ENCODE measurements at places on chromosomes 11 and 22.

DNA sequence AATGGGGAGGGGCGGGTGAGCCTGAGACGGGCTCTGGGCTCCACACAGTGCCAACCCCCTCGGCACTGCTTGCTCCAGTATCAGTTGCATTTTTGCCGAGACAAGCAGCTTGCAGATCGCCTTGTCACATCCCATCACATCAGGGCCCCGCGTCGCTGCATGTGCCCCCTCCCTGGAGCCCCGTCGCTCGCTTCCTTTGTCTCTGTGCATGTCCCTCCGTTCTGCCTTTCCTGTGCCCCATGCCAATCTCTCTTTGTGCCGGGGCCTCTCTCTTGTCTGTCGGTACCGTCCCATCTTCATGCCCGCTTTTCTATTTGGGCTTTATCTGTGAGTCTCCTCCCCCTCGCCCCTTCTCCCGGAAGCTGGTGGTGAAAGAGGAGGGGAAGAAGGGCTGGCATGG is 202.2 kb downstream of the CEP164 start:
- DNase-seq: no peak

- DNase-seq: no peak
Measured at GRCh38 chr11:12478743-12479142, 101.4 kb downstream of the PARVA start.

GRCh38 chr11:11311169-11311568 is 41.9 kb downstream of the CSNK2A3 start:
- DNase-seq: no peak

DNA sequence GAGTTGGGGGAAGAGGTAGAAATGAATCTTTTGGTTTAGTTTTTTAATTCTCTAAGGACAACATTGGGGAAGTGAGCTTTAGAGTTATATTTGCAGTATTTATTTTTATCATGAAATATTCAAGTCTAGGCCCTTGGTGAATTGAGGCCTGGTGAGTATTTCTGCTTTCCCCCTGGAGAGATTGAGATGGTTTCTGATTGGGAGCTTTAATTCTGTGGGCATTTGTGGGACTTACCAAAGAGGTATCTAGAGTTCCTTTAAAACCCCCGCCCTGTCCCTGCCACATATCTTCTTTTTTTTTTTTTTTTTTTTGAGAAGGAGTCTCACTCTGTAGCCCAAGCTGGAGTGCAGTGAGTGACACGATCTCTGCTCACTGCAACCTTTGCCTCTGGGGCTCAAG is 9.6 kb downstream of the ACO2 start:
- DNase-seq: no peak

DNA sequence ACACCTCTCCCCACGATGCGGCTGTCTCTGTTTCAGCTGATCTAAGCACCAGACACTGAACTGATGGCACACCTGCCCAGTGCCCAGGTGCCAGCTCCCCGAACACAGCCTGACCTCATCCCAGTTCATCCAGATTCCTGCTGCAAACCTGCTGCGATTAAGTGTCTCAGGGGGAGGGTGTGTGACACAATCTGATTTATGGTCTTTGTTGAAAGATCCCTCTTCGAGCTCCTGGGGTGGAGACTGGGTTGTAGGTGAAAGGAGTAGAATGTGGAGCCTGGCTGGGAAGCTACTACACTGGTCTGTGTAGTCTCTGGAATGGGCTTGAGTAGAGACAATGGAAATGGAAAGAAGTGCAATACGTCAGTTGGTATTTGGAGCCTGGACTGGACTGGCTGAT is 390.3 kb downstream of the SHANK2 start:
- no peak for DNase-seq

- DNase-seq: no peak
Measured at GRCh38 chr11:860234-861104, 17.8 kb downstream of the TSPAN4 start.

- DNase-seq: no peak
Measured at GRCh38 chr11:33064033-33064825, 24.9 kb downstream of the TCP11L1 start.

GRCh38 chr11:14894657-14895598 is 2.9 kb upstream of the CYP2R1 start:
- DNase-seq: no peak

DNA sequence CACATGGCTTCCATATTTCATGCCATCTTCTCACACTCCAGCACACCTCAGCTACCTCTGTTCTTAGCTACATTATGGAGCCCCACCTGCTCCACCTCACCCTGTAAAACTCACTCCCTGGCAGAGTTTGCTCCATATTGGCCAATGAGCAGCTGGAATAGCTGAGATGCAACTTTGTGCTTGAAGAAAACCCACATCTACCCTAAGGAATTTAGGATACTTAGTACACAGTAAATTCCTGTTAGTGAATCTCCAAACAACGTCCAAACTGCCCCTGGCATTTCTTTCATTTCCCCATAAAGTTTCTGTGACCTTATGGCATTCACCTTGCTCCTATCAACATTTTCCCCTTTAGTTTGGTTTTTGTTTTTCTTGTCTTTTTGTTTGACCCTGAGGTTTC is 2.2 kb upstream of the VWCE start:
- DNase-seq: no peak

DNA sequence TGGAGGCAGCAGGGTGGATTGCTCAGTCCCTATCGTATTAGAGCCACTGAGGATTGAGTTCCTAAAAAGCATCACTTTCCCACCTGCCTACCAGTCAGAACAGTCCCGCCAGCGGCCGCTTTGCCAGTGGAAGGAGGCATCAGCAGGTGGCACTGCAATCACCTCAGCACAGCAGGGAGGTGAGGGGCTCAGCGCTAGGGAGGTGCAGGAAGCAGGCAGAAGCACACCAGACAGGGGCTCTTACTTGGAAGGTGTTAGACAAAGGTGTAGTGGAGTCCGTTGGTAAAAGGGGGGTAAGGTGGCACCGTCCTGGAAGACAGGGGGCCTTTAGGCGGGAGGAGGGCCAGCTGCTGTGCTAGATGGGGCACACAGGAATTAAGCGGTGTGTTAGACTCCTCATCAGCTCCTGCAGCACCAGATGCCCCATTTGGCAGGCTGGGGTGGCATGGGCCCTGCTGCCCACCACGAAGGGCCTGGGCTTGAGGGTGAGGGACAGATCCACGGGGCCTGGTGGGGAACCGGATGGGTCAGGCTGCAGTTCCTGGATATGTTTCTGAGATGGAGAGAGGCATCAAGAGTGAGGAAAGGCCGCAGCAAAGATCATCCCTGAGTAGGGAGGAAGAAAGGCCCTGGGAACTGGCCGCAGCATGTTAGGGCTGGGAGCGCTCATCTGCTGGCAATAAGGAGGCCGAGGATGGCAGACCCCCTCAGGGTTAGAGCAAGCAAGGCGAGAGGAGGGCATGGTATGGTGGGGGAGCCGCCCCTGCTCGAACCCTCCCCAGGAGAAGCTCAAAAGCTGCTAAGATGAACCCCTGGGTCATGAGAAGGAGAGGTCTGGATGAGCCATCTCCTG is 42.5 kb downstream of the C11orf58 start:
- no peak for DNase-seq

GRCh38 chr11:17013548-17014320 is 480 bp downstream of the PLEKHA7 start:
- DNase-seq: no peak

GRCh38 chr11:24589064-24589463 is 92.2 kb downstream of the LUZP2 start:
- DNase-seq: no peak

DNA sequence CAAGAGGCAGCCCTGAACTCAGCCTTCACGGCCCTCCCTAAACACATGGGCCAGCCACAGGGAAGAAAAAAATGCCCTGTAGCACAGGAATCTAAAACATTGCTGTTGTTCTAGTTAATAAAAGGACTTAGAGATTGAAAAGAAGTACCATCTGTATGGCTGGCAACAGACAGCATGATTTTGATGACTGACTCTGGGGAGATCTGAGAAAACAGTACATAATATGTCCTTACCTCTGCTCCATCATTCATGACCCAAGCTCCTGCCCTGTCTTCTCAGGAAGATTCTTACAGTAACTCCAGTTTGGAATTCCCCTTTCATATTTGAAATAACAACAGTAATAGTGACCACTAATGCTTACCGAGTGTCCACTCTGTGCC is 244.2 kb downstream of the ETS1 start:
- DNase-seq: no peak

DNA sequence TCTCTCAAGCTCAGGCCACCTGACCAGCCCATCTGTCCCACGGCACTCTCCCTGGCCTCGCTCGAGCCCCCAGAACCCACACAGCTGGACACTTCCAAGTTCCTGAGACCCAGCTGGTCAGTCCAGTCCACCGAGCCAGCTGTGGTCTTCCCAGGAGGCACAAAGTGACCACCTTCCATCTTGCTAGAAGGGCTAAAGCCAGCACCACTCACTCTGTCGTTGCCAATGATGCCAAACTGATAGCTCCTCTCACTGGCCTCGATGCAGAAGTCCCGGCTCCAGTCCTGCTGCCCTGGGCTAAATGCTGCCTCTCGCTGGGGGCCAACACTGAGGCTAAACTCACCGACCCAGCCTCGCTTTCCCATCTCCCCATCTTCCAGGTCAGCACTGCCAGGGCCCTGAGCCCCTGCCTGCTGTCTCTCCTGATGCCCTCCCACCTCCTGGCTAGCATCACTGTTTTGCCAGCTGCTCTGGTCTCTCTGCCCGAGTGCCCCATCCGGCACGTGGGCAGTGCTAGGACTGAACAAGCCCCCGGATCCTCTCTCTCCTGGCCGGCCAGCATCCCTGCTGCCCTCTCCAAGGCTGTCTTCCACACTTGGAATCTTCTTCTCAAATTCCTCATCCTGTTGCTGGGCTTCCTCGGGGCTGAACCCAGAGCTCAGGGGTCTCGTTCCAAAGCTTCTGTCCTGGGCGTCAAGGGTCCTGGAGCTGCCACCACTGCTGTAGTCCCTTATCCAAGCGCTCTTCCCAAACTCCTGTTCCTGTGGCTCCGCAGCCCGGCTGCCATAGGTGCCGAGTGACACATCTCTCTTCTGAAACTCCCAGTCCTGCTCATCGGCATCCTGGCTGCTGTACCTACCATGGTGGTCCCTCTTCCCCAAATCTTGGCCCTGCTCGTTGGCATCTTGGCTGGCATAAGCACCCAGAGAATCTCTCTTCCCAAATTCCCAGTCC is 15.4 kb downstream of the TNKS1BP1 start:
- DNase-seq: no peak

GRCh38 chr11:5631417-5631816 is 6.6 kb downstream of the TRIM34 start:
- DNase-seq: no peak

- no peak for DNase-seq
Measured at GRCh38 chr11:12581923-12582322, 92.3 kb upstream of the TEAD1 start.

- no peak for DNase-seq
Measured at GRCh38 chr11:66835768-66836405, 7.4 kb upstream of the RCE1 start.

GRCh38 chr22:42171946-42172719 is 41.5 kb upstream of the CYP2D6 start:
- no peak for DNase-seq

Data from substantia nigra (tissue), 51 donors.